Activated CD8-positive, alpha-beta T cell treated with anti-CD3 and anti-CD28 coated beads for 36 hours (primary cell): ENCODE measurements at places on chromosomes 4 and X. TPM values are rescaled to one million over a fixed set of nuclear protein-coding genes. Genes with fewer than 3 reads are reported as not detected.

GRCh38 chr4:55447108-55447708, 51.5 kb downstream of the TMEM165 start:
- H3K27ac ChIP-seq: no peak overlapping the region
- H3K4me1 ChIP-seq: peaks cover 13% of the 10 kb centered on the region
- no peaks in the 10 kb centered on the region for H3K27me3 ChIP-seq
- DNase-seq: no peak
- H3K4me3 ChIP-seq: no peak overlapping the region

DNA sequence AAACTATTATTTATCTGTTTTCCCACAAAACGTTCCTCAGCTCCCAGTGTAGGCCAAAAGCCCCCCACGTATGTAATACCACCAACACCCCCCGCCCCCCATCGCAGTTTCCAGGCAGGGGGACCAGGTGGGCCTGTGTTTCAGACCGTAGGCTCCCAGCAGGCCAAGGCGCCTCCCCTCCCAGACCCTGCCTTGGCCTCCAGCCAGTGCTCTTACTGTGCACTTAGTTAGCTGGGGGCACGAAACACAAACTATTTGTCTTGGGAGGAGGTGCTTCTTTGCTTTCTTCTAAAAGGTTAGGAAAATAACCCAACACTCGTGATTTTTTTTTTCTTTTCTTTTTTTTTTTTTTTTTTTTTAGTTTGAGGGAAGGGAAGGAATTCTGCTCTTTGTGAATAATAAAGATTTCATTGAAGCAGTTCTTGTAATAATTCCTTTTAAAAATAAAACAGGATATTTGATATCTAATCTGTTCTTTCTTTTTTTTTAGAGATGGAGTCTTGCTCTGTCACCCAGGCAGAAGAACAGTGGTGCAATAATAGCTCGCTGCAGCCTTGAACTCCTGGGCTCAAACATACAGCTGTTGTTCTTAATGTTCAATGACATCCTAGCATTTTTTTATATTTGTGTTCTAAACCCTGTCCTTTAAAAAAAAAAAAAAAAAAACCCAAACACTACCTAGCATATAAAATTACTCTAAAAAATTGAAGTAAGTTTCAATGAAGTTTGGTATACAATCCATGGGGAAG, 83.0 kb upstream of the CLDN34 start:
- peaks cover 7% of the 10 kb centered on the region for H3K27me3 ChIP-seq
- DNase-seq: no peak
- H3K36me3 ChIP-seq: no peaks in the 10 kb centered on the region
- no peak overlapping the region for H3K4me3 ChIP-seq

DNA sequence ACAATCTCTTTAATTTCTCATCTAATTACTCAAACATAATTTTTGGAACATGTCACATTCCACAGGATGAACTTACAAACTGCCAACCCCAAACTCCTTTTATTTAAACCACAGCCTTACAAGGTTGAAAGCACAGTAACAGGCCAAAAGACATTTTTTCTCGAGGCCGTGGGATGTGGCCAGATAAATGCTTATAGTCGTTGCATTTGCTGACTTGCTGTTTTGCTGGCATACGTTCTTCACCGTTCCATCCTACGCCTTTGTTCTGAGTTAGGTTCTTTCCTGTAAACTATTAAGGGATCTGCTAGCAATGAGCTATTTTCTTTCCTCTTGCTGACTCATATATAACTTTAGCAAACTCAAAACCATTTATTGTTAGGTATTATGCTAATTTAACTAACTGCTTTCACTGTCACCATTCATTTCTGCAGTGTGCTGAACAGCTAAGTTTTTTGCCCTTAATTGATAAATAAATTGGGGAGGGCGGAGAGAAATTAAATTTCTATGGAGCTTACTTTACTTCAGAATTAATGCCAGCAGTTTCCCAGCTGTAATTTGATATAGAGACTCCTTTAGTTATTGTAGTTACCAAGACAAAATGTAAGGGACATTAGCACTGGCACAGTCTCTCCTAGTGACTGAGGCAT, 135.1 kb upstream of the PACRGL start:
- no peak overlapping the region for H3K4me3 ChIP-seq
- DNase-seq: no peak
- H3K27ac ChIP-seq: no peak overlapping the region
- no peaks in the 10 kb centered on the region for H3K27me3 ChIP-seq
- no peaks in the 10 kb centered on the region for H3K36me3 ChIP-seq
- H3K4me1 ChIP-seq: no peaks in the 10 kb centered on the region

GRCh38 chr4:26992657-26993361, 132.2 kb downstream of the STIM2 start:
- no peaks in the 10 kb centered on the region for H3K27me3 ChIP-seq
- H3K4me3 ChIP-seq: no peak overlapping the region
- H3K27ac ChIP-seq: no peak overlapping the region
- peaks cover 31% of the 10 kb centered on the region for H3K36me3 ChIP-seq
- peaks cover 28% of the 10 kb centered on the region for H3K4me1 ChIP-seq
- DNase-seq: peak; percentile 51

DNA sequence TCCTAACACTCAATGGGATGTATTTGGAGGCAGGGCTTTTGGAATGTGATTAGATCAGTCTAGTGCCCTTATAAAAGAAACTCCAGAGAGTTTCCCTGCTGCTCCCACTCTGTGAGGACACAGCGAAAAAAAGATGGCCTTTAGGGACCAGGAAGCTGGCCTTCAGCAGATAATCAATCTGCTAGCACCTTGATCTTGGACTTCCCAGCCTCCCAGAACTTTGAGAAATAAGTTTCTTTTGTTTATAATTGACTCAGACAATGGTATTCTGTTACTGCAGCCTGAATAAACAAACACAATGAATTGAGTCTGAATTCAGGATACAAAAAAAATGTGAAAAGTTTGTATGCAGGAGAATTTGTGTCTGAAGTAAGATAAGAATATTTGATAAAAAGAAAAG, 842.1 kb downstream of the FSTL5 start:
- DNase-seq: no peak
- no peak overlapping the region for H3K4me3 ChIP-seq
- no peaks in the 10 kb centered on the region for H3K36me3 ChIP-seq
- H3K4me1 ChIP-seq: no peaks in the 10 kb centered on the region
- H3K27ac ChIP-seq: no peak overlapping the region

- H3K36me3 ChIP-seq: peaks cover 10% of the 10 kb centered on the region
- H3K27me3 ChIP-seq: no peaks in the 10 kb centered on the region
- peaks cover 31% of the 10 kb centered on the region for H3K4me1 ChIP-seq
- no peak for DNase-seq
These were observed 45.5 kb downstream of the ARAP2 start for GRCh38 chr4:36198861-36199260.

DNA sequence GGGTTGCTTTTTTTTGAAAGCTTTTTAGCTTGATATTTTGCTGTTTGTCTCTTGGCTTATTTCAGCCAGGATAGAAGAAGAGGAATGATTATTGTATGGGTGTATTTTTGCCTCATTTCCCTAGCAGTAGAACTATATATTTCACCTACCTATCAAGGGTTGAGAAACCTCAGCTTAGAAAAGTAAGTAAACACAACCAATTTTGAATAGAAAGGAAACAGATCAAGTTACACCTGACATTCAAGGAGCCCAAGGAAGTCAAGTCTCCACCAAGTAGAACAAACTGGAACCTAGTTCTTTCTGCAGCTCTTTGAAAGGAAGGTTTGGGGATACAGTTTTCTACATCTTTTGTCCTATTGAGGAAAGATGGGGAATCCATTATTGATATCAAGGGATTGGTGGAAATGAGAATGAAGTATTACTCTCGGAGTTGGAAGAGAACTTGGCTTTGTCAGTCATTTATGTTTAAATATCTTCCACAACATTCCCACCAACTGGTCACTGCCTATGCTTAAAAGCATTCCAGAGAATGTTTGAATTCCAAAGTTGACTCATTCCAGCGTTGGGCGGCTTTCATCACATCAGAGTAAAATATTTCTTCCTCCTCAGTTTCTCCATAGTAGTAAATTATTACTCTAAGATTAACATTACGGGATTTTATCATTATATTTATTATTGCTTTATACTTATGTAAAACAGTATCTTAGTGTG, 207.8 kb upstream of the CNKSR2 start:
- no peak for DNase-seq
- H3K27ac ChIP-seq: no peak overlapping the region
- H3K27me3 ChIP-seq: no peaks in the 10 kb centered on the region
- H3K36me3 ChIP-seq: no peaks in the 10 kb centered on the region

- no peak for DNase-seq
- no peaks in the 10 kb centered on the region for H3K36me3 ChIP-seq
These were observed 26.8 kb upstream of the SPARCL1 start for GRCh38 chr4:87555773-87556619.

Gene ZNF630
- 1.9 TPM for total RNA-seq

Gene GAGE12H
- total RNA-seq: not detected

Gene LRP2BP
- total RNA-seq: 1.1 TPM

Gene DLG3
- total RNA-seq: 24.8 TPM

Gene CLDN22
- not detected for total RNA-seq
